Stimulated activated CD4-positive, alpha-beta T cell treated with anti-CD3 and anti-CD28 coated beads, Interleukin-2, amount 100 ng/mL, for 24 hours (primary cell): ENCODE measurements at places on chromosomes 1 and 21.

- DNase-seq, result no peak
Measured at GRCh38 chr1:182359645-182360044, 31.9 kb downstream of the GLUL start.

- no peak for DNase-seq
Measured at GRCh38 chr1:173823781-173824314, 625 bp upstream of the DARS2 start.

DNA sequence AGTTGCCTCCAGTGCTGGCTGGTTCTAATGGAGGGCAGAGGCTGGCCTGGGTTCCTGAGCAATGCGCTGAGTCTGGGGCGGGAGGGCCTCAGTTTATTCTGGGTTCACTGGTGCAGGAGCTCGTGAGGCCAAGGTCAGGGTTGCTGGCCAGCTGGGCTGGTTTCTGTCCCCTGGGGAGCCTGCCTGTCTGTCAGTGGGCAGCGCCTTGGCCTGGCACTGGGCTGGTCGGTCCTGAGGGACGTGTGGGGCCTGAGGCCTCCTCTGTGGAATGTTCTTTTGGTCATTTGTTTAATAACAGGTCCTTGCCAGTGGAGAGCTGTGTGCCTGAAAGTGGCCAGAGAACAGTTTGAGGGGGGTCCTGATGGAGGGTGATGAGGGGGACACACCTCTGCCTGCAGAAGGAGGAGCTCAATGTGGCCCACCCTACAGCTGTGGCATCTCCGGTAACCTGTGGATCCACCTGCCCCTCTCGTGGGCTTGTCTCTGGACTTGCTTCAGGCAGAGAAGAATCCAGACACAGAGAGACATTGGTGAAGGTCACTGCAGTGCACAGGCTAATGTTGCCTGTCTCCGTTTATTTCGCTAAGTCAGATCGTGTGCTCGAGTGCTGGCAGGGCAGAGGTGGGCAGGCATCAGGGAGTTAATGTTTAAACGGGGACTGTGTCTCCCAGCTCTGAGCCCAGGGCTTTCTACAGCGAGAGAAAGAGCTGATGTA, 34.6 kb downstream of the COQ8A start:
- DNase-seq, result no peak

GRCh38 chr1:82722608-82723007, 921.9 kb downstream of the ADGRL2 start:
- no peak for DNase-seq

DNA sequence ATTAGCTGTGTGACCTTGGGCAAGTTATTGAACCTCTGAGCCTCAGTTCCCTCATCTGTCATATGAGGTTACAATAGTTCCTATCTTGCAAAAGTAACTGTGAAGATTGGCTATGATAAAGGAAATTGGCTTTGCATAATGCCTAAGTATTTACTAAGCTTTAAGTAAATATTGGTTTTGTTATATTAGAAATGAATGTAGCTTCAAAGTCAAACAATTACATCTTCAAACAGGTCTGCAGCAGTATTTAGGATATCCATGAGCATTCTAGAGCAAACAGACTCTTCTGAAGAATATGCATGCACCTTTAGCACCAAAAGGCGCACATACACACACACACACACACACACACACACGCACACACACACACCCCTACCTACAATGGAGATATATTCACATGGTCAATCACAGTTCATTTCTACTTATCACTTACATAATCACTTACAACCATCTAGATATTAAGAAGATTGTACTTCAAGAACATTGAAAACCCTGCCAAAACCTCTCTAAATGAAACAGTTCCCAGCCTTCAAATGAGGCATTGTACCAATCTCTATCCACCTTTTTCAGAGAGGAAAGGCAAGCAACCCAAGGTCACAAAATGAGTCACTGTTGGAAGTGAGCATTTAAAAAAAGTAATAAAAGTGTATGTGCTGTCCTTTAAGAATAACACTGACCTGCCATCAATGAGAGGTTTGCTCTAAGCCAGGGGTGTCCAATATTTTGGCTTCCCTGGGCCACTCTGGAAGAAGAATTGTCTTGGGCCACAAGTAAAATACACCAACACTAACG, 13.4 kb upstream of the FAM43B start:
- no peak for DNase-seq

- DNase-seq, result no peak
Measured at GRCh38 chr1:158396646-158397045, 2.6 kb downstream of the OR10T2 start.
